Pancreas (tissue), 10 donors: ENCODE measurements at places on chromosomes 2 and 18. TPM values are rescaled to one million over a fixed set of nuclear protein-coding genes. Genes with fewer than 3 reads are reported as not detected.

Gene GPR17
- polyA plus RNA-seq: 0.35 TPM

Gene SPATA3
- polyA plus RNA-seq: not detected

Gene SPC25
- 4.2 TPM for polyA plus RNA-seq

Gene SERPINB8
- 3.1 TPM for polyA plus RNA-seq

Gene ANO7
- 1.0 TPM for polyA plus RNA-seq

Gene ATP6V1C2
- 2.0 TPM for polyA plus RNA-seq

Gene EFHD1
- polyA plus RNA-seq: 4.8 TPM

Gene VWA3B
- polyA plus RNA-seq: not detected

Gene KIAA2012
- polyA plus RNA-seq: 0.04 TPM

Gene CIAO1
- 25.0 TPM for polyA plus RNA-seq

Gene PLCD4
- 0.27 TPM for polyA plus RNA-seq

Gene LYG2
- 0.16 TPM for polyA plus RNA-seq

Gene COL3A1
- 16.7 TPM for polyA plus RNA-seq

Gene KCNK3
- 9.0 TPM for polyA plus RNA-seq

Gene SP140
- polyA plus RNA-seq: 0.12 TPM

Gene XRCC5
- polyA plus RNA-seq: 58.7 TPM
